Foreskin fibroblast (primary cell): ENCODE measurements at places on chromosomes 12 and 14.

DNA sequence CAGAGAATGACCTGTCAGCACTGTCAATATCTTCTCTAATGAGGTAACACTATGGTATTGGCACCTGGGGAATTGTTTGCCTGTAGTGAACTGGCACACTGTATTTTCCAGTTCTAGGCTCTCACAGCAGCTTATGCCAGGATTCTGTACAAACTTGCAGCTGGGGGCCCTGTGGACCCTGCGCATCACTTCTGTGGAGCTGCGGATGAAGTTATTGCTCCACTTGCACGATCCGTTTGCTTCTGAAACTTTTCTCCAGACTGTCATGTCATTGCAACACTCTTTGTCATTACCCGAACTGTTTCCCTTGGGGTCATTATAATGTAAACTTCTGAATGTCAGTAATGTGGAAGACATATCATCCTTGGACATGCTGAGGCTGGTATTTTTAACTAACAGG is 3.9 kb downstream of the RNASE11 start:
- DNase-seq, result no peak

DNA sequence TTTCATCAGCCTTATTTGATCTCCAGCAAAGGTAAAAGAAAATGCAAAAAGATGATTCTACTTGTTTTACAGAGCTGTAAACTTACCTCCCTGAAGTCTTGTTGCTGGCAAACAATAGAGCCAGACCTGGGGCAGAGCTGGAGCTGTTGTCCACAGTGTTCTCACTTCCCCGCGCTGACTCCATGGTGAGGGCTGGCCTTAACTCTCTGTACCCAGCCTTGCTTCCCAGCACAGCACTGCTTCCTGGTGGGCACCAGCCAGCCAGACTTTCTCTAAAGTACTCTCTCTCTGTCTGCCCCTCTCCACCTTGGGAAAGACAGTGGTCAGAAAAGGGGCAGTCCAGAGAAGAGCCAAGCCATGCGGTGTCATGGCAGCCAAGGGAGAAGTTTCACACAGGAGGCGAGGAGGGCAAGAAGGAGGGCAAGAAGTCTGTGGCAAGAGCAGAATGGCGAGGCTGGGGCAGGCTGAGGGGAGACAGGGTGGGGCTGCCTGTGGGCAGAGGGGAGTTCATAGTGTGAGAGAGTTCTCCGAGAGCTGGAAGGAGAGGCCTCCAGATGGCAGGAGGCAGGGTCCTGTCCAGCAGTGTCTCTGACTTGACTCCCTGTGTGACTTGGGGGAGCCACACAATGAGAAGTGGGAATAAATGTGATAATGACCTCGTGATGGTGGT is 9.3 kb downstream of the EVL start:
- no peak for DNase-seq

GRCh38 chr14:23428686-23429495 is 6.6 kb downstream of the MYH7 start:
- no peak for DNase-seq

- DNase-seq, result no peak
Observed at GRCh38 chr12:32486158-32486557, 86.8 kb downstream of the FGD4 start.
